ENCODE measurements at places on chromosomes 12 and 14. TPM values are rescaled to one million over a fixed set of nuclear protein-coding genes. Genes with fewer than 3 reads are reported as not detected.

DBX2 gene
- total RNA-seq, result not detected

USP44 gene
- total RNA-seq, result 4.2 TPM

PPP4R3A gene
- total RNA-seq, result 56.2 TPM

SMCO2 gene
- total RNA-seq, result not detected

DNA sequence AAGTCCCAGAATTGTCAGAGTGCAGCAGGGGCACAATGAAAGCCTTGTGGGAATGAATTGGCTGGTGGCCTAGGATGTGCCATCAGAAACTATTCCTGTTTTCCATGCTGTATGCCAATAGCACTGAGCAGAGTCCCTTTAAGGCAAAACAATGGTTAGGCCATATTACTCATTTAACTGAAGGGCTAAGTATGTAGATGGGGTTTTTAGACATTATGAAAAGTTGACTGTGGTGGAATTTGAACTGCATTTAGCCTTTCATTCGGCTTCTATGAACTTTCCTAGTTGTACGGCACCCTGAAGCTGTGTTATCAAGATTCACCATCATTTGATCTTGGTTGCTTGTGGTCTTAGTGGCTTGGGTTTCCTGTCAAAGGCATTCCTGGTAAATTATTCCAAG lies 24.8 kb downstream of the IL26 start:
- no peak for DNase-seq

DNA sequence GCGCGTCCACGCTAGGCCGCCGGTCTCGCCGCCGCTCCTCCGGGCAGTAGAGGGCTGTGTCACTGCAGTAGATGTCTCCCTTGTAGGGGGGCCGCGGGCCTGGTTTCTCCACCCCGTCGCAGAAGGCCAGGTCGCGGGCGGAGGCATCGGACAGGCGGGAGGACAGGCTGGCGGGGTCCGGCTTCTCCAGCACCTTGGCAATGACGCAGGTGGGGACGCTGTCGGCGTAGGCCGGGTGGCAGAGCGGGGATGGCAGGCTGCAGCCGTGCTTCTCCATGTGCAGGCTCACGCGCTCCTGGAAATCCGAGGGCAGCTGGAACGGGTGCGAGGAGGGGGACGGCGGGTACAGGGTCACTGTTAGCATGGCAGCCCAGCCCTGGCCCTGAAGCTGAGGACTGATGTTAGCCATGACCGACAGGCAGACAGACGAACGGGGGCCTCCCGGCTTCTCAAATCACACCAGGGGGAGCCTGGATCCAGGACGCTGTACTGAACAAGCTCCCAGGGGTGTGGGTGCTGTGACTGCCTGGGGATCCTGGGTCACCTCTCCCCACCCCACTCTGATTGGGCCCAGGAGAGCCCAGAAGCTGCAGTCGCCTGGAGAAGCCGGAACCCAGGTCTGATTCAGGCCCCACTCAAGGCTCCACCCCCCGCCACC lies 48.1 kb downstream of the BEGAIN start:
- DNase-seq, result no peak

DNA sequence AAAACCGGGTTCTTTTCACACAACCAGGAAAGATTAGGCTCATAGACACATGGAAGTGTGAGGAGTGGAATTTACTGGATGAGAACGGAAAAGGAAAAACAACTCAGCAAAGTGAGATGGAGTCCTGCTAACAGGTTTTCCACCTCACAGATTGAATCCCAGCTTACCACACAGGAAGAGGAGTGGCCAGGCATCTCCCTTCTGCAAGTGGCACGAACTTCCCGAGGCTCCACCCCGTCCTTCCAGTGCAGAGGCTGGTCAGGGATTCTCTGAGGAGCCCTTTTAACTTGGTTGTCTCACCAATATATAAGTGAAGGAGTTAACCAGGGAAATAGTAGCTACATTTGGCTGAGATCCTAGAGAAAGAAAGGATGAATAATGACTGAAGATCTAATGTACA lies 102.8 kb downstream of the SCAF11 start:
- DNase-seq, result no peak

GRCh38 chr14:75047506-75047905 lies 3.8 kb downstream of the MLH3 start:
- DNase-seq, result no peak

DNA sequence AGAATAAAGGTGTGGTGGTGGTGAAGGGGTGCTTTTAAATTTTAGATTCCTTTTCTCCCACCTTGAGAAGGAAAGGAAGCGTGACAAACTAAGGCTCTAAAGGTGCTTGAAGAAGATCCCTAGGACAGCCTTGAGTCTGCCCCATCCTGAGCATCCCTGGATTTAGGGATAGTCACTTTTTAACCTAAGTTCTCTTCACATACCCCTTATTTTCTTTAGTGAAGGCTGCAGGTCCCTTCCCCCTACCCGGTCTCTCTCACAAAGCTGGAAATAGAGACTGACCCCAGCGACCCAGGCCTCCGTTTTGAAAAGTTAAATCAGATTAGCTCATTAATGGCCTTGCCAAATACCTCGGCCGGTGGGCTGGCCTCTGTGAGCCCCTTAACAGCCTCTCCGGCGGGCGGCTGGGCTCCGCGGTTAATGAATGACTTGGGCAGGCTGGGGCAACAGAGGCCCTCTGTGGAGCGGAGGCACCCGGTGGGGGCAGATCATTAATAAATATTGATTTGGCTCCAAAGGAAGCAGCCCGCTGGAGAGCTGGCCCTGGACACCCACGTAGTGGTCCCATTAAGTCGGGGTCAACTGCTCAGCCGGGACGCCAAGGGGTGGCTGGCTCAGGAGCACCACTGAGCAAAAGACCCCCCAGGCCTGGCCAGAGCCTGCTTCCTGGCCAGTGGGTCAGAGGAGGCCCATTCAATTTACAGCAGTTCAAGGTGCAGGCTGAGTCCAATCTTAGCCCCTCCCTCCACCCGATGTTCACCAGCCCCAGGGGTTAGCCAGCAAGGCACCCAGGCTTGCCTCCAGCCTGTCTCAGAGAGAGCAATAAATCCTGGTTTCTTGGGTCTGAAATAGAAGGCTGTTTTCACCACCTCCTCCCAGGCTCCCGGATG lies 31.8 kb downstream of the PAH start:
- DNase-seq, result no peak
